Stimulated activated CD4-positive, alpha-beta T cell treated with anti-CD3 and anti-CD28 coated beads, Interleukin-1b, Interleukin-23, amount 100 ng/mL, for 4 hours (primary cell): ENCODE measurements at places on chromosomes 7 and 10.

DNA sequence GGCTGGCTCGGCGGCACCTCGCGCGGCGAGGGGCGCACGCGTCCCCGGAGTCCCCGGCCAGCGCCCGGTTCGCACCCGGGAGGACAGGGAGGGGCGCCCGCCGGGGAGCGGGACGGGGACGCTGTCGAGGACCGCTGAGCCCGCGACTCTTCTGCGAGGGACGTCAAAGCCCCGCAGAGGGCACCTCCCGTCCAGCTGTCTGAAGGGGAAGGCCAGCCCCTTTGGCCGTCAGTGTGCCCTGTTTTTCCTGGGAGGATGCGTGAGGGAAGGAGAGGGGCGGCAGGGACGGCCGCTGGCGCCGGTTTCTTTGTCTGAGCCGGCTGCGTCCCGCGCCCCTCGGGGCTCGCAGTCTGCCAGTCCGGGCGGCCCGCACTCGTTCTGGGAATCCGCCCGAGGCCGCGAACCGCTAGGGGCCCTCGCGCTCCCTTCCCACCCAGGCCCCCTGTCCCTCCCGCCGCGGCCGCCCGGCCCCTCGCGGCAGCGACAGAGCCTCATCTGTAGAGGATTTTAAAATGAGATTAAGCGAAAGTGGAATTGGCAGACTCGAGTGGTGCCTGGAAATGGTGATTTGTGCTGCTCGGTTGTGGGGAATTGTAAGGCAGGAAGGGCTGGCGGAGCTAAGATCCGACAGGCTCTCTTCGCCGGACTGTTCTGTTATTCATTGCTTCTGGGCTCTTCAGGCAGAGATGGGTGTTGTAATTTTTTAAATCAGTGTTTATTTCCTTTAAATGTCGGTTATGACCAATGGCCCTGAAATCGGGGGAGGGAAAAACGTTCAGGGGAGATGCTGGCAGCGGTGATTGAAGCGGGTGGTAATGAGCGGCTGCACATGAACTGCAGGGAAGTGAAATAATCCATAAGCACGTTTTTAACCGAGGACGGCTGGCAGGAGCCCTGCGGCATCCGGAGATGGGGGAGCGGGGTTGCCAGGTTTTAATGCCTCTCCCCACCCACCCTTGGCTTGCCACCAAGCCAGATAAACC, 618 bp upstream of the RELN start:
- DNase-seq: no peak

DNA sequence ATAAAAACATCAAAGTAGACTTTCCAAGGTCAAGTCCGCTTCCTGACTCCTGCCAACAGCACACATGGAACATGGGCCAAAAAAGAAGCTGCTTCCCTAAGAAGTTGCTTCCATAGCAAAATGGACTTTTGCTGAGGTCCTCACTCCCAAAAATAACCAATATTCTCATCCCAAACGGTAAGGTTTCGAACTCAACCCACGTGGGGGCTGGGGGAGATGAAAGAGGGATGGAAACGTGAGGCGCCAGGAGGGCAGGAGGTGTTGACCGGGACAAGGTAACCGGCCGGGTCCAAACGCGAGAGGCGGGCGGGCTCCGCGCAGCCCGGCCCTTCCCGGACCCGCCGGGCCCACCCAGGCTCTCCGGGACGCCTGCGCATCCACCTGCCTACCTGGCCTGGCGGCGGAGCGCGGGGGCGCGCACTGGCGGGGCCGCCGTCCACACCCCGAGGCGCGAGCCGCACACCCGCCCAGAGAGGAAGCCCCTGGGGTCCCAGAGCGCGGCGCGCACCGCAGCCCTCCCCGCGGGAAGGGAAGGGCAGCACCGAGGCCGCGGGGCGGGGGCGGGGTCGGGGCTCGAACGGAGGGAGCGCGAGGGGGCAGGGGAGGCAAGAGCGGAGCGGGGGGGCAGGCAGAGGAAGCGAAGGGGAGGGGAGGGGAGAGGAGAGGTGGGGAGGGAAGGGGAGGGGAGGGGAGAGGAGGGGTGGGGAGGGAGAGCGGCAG, 742 bp downstream of the LMBR1 start:
- DNase-seq: peak; percentile 55

DNA sequence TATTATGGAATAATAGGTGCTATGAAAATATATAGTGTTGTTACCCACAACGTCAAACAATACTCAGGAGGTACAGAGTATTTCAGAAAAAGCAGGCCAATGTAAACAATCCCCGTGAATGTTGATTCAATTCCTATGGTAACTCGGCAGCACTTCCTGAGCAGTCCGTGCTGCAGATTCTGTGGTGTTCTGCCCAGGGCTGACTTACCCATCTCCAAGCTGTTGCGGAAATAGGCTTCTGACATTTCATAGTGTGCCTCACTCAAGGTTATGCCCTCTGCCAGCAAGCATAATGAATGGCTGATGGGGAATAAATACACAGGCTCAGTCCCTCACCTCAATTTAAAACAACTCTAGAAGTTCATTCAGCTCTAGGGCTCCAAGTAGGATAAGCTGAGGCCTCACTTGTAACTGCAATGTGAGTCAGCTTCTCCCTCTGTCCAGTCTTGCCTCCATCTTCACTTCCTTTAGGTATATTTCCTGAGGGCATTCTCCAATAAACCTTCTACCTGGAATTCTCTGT, 177.6 kb downstream of the GNAI1 start:
- DNase-seq: no peak

GRCh38 chr7:69653806-69654205, 55.5 kb downstream of the AUTS2 start:
- DNase-seq: no peak

DNA sequence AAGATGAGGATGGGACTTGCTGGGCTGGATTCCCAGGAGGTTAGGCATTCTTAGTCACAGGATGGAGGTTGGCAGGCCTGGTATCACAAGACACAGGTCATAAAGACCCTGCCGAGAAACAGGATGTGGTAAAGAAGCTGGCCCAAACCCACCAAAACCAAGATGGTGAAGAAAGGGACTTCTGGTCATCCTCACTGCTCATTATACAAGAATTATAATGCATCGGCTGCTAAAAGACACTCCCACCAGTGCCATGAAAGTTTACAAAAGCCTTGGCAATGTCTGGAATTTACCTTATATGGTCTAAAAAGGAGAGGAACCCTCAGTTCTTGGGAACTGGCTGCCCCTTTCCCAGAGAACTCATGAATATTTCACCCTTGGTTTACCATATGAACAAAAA, 345.5 kb upstream of the POM121L12 start:
- DNase-seq: no peak

- DNase-seq: no peak
These were observed 32.6 kb downstream of the PTPN12 start for GRCh38 chr7:77569514-77570232.

DNA sequence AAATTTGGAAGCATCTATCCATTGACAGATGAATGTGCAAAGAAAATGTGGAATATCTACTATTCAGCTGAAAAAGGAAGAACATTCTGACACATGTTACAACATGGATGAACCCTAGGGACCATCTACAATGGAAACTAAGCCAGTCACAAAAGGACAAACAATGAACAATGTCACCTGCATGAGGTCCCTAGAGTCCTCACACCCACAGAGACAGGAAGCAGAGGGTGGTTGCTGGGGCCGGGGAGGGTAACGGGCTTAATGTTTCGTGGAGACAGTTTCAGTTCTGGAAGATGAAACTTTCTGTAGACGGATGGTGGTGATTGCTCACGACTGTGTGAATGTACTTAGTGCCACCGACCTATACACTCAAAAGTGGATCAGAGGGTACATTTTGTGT, 282.9 kb downstream of the ADARB2 start:
- DNase-seq: no peak

GRCh38 chr10:19944911-19945663, 128.9 kb downstream of the PLXDC2 start:
- DNase-seq: no peak

GRCh38 chr10:12405342-12406320, 56.3 kb downstream of the CAMK1D start:
- DNase-seq: no peak

DNA sequence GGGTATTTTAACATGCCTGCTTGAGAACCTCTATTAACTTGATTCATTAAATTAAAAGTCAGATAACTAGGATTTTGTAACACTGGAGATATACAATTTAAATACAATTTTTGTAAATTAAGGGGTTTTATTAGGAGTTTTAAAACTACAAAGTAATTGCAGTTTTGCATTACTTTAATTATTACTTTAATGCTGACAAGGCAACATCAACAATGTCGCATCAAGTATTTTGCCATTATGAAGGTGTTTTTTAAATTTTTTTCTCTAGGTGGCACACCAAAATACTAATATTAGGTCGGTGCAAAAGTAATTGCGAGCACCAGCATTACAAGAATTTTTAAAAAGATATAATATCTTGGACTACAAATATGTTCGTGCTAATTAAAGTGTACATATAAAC, 513.4 kb downstream of the ANKRD7 start:
- no peak for DNase-seq

DNA sequence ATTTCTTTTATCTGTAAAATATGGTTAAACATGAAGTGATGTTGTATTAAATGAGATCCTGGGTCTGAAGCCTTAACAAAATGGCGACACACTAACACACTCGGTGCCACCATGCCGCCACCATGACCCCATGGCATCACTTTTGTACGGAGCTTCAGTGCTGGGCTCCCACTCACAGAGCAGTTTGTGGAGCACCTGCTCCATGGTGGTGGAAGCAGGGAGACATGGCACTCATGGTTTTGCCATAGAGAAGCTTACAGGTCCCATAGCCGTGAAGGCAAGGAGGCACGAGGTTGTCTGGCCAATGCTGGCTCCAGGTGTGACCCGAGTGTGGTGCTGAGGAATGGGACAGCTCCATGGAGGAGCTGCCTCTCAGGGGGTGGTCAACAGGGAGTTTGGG, 63.5 kb upstream of the EN2 start:
- DNase-seq: no peak

DNA sequence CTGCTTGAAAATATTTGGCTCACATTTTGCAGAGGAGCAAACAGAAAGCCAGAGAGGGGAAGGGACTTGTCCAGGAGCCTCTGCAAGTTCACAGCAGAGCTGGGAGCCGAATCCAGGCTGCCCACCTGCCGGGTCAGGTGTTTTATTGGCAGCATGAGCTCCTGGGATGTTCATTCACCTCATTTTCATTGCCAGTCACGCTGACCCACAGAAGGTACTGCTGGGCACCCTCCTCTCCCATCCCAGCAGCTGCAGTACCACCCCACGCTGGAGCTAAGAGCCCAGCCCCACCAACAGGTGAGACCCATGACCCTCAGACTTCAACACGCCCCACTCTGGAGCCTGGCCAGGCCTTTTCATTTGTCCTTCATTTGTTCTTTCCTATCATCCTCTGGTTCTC, 102.7 kb downstream of the GRID1 start:
- no peak for DNase-seq

DNA sequence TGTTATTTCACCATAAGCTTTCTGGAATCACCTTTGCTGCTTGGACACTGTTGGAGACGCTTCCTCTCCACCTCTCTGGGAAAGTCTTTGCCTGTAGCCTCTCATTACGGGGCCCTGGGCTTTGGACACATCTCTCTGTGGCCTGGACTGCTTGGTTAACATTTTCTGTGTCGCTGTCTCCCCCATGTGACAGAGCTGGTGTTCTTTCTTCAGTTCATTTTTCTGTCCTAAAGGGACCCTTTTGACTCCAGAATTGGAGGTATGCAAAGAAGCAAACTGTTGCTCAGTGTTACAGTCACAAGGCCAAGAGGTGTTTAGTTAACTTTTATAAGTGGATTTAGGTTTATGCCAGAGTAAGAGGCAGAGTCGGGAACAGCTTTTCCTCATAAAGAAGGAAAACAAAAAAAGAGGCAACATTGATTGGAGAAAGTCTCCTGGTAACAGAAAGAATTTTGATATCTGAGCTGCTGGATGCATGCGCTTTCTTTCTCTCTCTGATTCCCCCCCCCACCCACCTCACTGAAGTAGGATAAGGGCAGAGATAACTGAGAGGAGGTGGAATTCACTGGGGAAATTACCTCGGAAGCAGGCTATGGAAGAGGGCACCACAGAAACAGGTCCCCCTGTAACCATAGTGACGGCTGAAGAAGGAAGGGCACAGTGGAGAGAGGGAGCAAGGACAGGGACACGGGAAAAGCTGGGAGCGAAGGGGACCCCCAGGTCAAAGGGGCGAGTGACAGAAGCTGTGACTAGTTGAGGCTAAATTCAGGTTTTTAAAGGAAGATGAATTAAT, 57.8 kb downstream of the LGI1 start:
- DNase-seq: no peak

DNA sequence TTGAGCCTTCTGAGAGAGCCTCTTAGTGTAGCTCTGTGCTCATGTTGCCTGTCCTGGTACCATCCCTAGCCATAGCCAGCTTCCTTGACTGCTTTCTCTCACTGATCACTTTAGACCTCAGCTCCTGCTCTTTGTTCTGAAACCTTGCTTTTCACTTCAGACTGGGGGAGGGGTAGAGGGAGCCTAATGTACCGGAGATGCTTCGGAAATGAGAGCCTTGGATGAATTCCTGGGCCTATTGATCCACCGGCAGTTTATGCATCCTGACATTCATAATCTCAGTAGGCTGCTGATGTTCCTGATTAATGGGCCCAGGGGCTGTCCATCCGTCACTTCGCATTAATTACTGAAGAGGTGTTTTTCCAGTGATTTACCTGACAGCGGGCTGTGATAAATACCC, 38.8 kb downstream of the R3HCC1L start:
- DNase-seq: no peak

DNA sequence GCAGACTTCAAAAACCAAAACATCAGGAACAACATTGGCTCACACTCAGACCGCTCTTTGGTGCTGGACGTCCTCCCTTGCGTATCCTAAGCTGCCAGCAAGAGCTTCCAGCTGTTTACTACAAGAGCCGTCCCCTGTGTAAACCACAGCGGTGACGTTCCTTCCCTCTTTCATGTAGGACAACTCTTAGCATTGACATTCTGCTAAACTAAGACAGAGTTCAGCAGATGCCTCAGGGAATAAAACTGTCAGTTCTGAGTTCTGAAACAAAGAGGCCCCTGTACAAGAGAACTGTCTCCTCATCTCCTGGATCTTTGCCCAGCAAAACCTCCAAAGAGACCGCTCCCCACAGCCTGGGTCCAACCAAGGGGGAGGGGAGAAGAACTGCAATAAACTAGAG, 57.8 kb upstream of the OPALIN start:
- no peak for DNase-seq

- DNase-seq: no peak
These were observed 19.9 kb upstream of the GPR141 start for GRCh38 chr7:37663693-37664092.

GRCh38 chr10:45151467-45152214, 150.9 kb downstream of the ZNF22 start:
- DNase-seq: no peak

DNA sequence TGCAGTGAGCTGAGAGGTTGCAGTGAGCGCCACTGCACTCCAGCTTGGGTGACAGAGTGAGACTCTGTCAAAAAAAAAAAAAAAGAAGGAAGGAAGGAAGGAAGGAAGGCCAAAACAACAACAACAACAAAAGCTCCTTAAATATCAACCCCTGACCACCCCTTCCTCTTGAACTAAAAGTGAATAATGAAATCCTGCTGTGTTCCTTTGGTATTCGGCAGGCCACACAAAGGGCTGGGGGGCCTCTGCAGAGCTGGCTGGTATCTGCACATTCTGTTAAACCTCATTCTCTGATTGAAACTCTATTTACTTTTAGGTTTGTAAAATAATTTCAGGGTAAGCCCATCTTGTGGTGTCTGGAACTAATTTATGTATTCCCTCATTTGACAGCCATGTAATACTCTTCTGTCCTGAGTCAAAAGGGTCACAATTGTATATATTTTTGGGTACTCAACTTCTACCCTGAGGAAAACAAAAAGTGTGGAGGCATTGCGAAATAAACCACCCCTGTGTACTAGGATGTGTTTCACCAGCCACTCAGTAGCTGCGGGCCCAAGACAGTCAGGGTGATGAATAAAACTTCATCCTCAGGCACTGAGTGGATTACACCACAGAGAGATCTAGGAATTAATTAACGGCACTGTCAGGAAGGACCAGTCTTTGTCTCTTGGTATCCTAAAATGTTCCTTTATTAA, 446.4 kb upstream of the PFKP start:
- DNase-seq: no peak
